ENCODE measurements at places on chromosomes 16 and 17.

DNA sequence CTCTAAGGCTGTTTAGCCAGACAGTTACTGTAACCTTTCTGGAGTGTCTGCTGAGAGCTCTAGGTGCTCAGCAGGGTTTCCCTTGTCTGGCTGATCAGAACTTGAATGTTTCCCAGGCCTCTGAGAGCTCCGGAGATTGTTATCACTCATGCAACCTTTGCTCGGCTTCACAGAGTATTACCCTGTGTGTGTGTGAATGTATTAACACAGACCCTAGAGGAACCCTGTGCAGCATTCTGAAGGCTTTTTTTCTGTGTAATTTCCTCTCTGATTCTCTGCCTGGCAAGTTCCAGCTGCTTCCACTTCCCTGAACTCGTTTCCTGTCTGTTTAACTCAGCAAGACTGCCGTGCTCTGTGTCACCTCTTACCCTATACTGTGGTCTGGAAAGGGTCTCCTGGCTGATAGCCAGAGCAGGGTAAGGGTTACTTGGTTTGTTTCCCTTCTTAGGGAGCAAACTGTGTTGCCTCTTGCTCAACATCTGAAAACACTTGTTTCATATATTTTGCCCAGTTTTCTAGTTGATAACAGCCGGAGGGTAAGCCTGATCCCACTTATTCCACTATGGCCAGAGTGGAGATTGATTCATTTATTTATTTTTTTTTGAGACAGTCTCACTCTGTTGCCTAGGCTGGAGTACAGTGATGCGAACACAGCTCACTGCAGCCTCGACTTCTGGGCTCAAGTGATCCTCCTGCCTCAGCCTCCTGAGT is 21.7 kb downstream of the PRMT7 start:
- peak; percentile 25 for DNase-seq

DNA sequence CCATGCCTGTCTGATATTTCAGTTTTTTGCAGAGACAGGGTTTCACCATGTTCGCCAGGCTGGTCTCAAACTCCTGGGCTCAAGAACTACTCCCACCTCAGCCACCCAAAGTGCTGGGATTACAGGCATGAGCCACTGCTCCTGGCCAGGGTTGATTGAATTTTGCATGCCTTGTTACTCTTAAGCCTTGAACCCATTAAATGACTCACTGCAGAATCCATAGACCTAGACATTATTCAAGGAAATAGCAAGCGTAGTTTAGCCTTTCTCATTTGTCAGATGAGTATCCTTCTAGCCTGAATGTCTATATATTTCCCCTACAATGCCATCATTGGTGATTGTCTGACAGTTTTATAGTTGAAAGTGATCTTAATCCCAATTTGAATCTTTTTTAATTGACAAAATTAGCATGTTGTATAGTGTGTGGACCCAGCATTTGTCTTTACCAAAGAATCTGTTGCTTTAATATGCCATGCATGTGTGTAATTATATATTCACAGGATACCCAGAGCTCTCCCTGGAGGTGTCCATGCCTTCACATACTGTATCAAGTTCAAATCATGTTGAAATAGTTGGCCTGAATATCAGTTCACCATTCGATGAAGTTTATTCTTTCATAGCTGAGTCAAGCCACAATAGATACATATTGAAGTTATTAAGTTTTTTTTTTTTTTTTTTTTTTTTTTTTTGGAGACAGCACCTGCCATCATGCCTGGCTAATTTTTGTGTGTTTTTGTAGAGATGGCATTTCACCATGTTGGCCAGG is 321.0 kb downstream of the CPPED1 start:
- DNase-seq = no peak

GRCh38 chr17:39001703-39002637 is 34.8 kb upstream of the FBXO47 start:
- no peak for DNase-seq

- no peak for DNase-seq
These were observed 10.6 kb downstream of the TRPV3 start for GRCh38 chr17:3546997-3547396.

DNA sequence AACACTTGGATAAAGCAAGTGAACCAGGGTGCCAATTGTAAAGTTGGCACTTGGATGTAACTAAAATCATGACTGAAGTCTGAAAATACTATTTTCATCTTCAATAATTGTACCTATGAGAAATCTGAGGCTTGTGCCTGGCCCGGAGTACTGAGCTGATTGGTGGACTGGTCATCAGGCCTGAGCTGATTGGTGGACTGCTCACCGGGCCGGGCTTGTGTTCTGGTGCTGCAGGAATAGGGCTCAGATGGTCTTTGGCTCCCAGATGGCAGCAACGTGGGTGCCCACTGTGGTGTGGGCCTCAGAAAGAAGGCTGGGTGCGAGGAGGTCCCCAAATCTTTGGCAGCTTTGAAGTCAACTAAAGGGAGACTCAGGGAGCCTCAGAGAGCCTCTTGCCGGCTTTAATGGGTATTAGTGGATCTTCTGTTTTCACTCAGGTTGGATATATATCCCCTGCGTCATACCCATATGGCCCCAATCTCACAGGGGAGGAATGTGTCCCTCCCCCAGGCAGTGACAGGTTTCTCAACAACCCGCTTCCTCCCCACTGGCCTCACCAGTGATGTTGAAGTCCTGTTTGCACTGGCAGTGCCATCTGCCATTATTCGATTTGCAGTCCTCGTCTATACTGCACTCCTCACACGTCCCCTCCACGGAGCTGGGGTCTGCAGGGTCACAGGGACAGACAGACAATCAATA is 4.7 kb downstream of the UMOD start:
- DNase-seq = no peak

GRCh38 chr17:17137731-17138585 is 68.2 kb downstream of the PLD6 start:
- DNase-seq = no peak

DNA sequence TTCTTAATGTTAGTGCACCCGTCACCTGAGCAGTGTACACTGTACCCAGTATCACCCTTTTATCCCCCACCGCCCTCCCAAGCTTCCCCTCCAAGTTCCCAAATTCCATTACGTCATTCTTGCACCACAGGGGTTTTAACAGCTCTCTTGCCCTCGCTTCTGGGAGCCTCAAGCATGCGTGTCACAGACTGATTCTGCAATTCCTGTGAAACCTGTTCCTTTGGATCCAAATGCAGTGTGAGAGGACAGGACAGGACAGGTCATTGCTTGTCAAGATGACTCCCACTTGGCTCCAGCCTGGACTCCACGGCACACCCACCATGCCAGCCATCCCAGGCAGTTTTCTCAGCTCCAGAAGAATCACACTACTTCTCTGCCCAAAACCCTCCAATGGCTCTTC is 44.1 kb downstream of the CYB5D2 start:
- DNase-seq = no peak

DNA sequence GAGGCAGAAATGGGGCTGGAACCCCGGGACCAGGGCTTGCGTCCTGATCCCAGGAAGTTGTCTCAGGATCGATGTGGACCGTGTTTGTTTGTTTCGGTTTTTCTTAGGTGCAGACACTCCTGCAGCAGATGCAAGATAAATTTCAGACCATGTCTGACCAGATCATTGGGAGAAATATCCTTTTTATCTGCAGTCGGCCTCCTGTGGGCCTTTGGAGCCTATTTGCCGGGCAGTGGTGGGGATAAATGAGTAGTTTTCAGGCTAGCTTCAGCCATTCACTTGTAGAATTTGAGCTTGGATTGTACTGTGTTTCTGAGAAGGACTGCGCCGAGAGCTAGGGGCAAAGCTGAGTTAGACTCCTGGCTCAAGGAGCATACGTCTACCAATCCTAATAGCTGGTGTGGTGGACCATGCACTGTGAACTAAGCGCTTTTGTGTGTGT is 816 bp downstream of the HSBP1 start:
- no peak for DNase-seq

DNA sequence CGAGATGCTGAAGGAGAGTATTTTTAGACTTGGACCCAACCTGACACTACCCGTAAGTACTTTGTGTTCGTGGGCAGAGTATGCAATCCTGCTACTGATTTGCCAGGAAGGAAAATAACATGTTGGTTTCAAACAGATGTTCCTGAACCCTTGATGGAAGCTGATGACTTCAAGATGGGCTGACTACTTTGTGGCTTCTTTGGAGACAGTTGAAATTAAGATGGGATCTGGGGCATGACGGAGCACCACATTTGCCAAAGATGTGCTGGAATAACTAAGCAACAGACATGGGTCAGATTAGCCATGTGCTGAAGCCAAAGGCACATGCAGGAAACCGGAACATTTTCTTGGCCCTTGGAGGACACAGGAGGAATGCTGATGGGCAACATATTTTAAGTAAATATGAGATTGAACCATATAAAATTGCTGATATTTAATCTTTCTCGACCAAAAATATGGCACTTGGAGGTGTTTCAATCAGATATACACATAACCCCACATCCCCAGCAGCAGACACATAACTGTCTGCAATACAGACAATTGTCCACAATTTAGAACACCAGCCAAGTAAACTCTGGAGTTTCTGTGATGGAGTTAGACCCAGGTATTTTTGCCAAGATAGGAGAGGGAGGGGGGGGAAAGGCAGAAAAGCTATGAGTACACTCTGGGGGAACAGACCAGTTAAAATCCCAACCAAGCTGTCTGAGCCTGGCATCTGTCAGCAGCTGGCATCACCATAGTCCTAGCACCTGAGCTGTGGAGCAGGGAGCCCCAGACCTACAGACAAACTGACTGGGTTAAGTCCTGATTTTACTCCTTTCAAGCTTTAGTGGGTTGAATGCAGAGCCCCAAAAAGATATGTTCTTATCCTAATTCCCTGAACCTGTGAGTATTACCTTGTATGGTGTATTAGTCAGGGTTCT is 329.4 kb upstream of the CDH5 start:
- no peak for DNase-seq

DNA sequence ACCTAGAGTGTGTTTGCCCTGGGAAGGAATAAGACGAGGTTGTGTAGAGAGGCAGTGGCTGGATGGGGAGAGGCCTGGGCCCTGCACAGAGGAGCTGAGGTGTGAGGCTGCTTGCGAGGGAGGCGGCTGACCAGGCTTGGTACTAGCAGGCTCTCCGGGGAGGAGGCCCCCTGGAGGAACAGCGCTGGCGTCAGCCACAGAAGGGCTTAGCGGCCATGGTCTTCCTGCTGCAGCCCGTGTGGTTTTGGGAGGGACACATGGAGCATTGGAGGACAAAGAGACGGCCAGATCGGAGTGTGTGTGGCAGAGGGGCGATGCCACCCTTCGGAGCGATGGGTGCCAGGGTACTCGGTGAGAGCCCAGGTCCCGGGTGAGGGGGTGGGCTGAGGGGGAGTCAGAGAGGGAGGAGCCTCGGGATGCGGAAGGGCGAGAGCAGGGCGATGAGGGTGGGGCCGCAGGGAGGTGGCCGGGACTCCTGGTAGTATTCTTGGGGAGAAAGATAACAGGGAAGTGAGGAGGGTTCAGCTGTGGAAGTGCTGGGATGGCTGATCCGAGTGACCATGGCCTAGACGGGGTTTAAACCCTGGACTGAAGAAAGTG is 8.3 kb downstream of the BANP start:
- no peak for DNase-seq

DNA sequence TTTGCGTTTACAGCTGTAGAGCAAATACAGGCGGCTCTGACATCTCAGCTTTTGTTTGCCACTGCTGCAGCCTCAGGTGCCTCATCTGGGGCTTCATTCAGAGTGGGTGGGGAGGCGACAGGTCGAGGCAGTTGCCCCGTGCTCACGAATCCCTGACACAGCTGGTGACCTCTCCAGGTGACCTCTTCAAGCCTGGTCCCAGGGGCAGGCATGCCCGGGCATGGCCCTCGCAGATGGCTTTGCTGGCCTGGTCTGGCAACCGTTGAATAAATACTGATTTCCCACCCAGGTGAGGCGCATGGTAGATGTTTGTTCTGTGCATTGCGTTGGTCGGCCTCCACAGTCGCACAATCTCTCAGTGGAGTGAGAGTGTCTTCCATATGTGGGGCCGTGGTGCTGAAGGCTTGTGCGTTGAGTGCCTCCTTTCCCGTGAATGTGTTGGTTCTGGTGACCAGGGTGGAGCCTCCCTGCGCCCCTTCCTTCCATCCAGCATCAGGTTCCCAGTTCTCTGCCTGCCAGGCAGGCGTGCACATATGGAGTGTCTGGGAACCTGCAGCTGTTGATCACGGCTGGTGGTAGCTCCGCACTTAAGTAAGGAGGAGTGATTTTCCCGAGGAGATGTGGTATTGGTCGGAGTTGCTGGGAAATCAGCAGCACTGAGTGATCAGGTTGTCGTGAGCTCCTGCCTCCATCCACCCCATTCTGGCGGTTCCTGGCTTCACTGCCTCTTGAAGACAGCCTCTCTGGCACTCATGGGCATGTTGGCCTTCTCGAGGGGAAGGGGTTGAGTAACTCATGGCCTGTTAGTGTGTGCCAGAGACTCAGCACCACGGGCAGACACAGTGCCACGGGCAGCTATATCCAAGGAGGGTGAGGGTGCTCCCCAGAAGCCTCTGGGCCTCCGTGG is 149.7 kb downstream of the RPTOR start:
- no peak for DNase-seq

GRCh38 chr16:23088018-23088417 is 61.2 kb downstream of the USP31 start:
- DNase-seq = no peak

GRCh38 chr17:73654241-73654640 is 10.0 kb upstream of the SDK2 start:
- DNase-seq = no peak

- peak; percentile 48 for DNase-seq
These were observed 26.4 kb downstream of the EEF2K start for GRCh38 chr16:22232277-22233036.

DNA sequence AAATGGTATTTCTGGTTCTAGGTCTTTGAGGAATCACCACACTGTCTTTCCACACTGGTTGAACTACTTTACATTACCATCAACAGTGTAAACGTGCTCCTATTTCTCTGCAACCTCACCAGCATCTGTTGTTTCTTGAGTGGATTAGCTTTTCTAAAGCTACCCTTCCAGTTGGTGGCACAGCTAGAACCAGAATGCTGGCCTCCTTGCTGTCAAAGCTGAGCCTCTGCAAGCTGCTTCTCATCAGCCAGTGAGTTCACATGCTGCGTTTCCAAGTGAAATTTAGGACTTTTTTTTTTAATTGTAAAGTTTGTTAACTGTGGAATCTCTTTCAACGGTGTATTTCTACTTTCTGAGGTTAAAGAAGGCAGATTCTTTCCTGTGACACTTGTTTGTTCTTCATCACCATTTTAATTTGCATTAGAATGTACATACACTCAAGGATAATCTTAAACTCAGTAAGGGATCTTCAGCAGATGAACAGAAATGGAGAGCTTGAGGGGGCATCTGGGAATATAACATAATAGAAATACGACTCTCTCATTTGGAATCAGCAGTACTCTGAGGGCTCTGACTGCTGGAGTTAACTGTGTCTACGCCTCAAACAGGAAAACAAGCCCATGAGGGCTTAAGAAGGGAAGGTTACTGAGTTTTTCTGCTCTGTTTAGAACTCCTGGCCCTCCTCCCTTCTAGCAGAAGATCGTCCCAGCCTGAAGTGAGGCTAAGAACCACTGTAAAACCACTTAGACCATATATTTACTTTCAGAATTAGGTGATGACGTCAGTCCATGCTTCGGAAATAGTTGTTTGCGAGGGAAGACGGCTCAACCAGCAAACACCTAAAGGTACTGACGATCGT is 148.4 kb upstream of the FAM20A start:
- no peak for DNase-seq
